ENCODE measurements at places on chromosomes 4 and X. TPM values are rescaled to one million over a fixed set of nuclear protein-coding genes. Genes with fewer than 3 reads are reported as not detected.

DNA sequence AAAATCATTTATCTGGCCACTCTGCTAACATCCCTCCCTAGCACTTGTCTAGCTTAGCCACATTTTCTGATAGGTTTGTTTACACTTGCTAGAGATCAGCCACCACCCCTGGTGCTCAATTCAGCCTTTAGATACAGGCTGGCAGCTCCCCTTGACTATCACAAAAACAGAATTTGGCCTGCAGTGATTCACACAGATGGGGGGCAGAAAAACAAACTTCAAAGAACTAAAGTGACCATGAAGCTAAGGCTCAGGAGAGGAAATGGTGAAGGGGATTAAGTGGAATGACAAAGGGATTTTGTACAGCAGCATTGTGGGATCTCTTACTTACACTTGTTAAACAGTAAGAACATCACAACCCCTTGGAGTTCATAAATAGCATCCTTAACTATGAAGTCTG is 1718.0 kb upstream of the PCDH7 start:
- no peak for DNase-seq

DNA sequence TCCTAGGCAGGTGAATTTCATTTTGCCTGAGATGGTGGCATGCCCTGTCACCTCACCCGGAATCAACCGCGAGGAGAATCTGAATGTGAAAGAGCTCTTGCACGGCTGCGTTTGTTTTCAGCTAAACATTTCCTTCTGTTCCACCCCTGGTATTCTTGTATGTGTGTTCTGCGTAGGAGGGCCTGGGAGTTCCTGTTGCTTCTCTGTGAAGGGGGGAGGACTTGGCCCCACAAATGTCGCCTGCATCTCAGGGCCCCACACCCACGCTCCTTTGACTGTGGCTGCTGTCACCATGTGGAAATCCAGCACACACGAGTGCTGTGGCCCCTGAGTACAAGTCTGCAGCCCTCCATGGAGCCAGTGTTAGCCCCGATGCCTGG is 45.8 kb upstream of the CLCN4 start:
- no peak for DNase-seq

DNA sequence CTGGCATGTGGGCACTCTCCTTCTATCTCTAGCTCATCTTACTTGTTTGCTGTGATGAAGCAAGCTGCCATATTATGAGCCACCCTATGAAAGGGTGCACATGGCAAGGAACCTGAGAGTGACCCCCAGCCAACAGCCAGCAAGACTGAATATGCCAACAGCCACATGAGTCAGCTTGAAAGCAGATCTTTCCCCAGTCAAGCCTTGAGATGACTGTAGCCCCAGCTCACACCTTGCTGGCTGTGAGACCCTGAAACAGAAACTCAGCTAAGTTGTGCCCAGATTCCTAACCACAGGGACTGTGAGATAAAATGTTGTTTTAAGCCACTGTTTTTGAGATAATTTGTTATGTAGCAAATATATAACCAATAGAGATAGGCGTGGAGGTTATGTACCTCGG is 36.2 kb downstream of the KDM5C start:
- no peak for DNase-seq

GRCh38 chrX:7184816-7185215 is 36.9 kb upstream of the PUDP start:
- no peak for DNase-seq

GRCh38 chr4:86359944-86360478 is at the start of gene MAPK10:
MAPK10 (minus strand) TSS chr4:86360053.
- DNase-seq, result peak; percentile 95

- no peak for DNase-seq
Measured at GRCh38 chrX:30150196-30150895, 65.0 kb upstream of the MAGEB2 start.

DNA sequence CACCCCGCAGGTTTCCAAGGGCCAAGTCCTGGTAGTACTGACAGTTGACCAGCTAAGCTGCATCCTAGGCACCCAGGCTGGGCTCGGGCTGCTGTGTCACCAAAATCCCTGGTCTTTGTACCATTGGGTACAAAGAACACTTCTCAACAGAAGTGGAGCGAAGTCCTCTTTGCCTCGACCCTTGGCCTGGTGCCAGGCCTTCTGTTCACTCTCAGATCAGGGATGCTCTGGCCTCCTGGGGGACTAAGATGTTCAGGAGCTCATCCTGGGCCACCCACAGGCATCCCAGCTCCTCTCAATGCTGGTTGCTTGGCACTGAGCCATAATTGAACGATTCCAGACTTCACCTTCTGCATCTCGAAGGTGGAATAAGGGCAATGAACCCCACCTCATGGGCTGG is 13.8 kb upstream of the SLC2A9 start:
- no peak for DNase-seq

GRCh38 chr4:4490041-4490440 is 51.8 kb downstream of the STX18 start:
- no peak for DNase-seq

- no peak for DNase-seq
Measured at GRCh38 chr4:48167538-48168263, 33.7 kb upstream of the TXK start.

The SPP1 gene
- 14.3 TPM for total RNA-seq

The TECRL gene
- not detected for total RNA-seq

The NEUROG2 gene
- not detected for total RNA-seq

The RNF150 gene
- total RNA-seq, result 5.9 TPM

The OR13H1 gene
- total RNA-seq, result not detected

The CWH43 gene
- 48.1 TPM for total RNA-seq

The ANOS1 gene
- total RNA-seq, result not detected

All from stomach (tissue), 19 donors.